ENCODE measurements at places on chromosomes 4 and X.

- DNase-seq: no peak
These were observed 77.3 kb upstream of the NOCT start for GRCh38 chr4:138938366-138938690.

- DNase-seq: no peak
These were observed 10.7 kb upstream of the DLG3 start for GRCh38 chrX:70433848-70434351.

DNA sequence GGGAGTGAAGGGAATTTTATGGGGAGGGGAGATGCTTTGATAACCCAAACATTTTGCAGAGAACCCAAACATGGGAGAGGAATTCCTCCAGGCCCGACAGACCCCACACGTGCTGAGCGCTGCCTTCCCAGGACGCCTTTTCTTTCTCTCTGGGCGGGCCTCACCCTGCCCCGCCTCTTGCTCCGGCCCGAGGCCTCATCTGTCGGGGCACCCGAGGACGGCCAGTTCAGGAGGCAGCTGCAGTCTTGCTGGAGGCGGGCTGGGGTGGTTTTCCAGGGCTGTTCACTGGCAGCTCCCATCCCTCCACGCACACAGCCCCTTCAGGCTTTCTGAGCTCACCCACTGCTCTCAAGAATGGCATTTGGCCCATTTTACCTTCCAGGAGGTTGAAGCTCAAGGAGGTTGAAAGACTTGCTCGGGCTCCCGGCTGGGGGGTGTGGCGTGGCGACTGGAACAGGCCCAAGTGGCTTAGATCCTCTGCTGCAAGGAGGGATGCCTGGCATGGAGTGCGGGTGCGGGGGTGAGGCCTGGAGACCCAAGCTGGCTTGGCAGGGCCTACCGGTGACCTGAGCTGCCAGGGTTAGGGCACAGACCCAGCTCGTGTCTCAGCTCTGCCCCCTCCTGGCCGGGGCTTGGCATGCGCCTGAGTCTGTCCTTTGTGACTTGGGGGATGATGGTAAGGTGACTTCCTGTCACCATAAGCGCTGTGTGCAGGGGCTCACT is 99.2 kb downstream of the PSAPL1 start:
- DNase-seq: no peak

GRCh38 chrX:12979026-12979607 is 4.2 kb downstream of the TMSB4X start:
- DNase-seq: no peak

- no peak for DNase-seq
These were observed 765 bp upstream of the SULT1E1 start for GRCh38 chr4:69860521-69861298.

GRCh38 chr4:154720618-154721267 is 23.1 kb upstream of the LRAT start:
- DNase-seq: no peak

All from AG04449 (cell line).